ENCODE measurements at places on chromosomes 7 and 10.
A peak's percentile ranks its signal among the peaks of the same experiment; 100 is the strongest.

GRCh38 chr10:98465866-98466265 lies 19.1 kb upstream of the HPS1 start:
- no peak for DNase-seq

- no peak for DNase-seq
Observed at GRCh38 chr7:155349601-155350331, 52.1 kb downstream of the INSIG1 start.

GRCh38 chr7:46150721-46151120 lies 229.6 kb upstream of the IGFBP3 start:
- DNase-seq = no peak

- no peak for DNase-seq
Observed at GRCh38 chr10:97821308-97822038, 28.2 kb upstream of the GOLGA7B start.

DNA sequence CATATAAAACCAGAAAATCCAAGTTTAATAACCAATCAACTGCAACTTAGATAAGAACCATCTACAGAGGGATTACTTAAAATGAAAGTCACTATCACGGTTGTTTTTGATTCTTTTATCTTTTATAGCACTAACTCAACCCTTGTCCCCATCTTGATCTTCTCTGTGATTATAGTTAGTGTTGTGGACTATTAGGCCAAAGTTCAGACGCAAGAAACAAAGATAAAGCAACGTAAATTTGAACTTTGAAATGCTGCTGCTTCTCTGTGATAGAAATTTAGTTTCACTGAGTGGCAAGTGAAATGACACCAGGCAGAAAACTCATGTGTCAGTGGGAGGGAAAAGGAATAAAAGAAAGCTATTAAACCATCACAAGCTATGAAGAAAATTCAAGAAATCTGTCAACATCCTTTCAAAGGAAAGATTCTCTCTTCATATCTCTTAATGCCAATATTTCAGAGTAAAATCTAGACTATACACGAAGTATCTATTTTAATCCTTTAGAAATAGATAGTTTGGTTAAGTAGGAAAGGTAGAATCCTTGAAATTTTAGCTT lies 71.8 kb upstream of the MALRD1 start:
- no peak for DNase-seq

- DNase-seq = no peak
Observed at GRCh38 chr10:110544958-110545537, 22.4 kb upstream of the SMC3 start.

- DNase-seq = no peak
Observed at GRCh38 chr7:45220846-45221618, 63.4 kb downstream of the RAMP3 start.

DNA sequence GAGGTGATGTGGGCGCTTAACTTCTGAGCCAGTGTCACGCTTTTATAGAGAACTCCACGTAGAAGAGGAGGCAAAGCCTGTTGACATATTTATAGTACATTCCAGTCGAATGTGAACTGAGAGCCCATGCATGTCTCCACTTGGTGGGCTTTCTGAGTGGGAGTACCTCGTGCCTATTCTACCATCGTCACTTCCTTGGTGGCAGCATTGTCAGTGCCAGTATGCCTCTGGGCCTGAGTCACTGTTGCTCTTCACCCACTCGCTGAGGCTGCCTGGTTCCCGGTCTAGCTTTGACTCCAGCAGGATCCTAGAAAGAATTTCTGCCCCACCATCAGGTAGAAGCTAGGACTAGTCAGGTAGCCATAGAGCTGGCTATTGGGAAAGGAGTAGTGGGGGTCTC lies 30.0 kb upstream of the CDH23 start:
- DNase-seq = no peak

- no peak for DNase-seq
Observed at GRCh38 chr10:29784175-29784773, 149.5 kb upstream of the SVIL start.

DNA sequence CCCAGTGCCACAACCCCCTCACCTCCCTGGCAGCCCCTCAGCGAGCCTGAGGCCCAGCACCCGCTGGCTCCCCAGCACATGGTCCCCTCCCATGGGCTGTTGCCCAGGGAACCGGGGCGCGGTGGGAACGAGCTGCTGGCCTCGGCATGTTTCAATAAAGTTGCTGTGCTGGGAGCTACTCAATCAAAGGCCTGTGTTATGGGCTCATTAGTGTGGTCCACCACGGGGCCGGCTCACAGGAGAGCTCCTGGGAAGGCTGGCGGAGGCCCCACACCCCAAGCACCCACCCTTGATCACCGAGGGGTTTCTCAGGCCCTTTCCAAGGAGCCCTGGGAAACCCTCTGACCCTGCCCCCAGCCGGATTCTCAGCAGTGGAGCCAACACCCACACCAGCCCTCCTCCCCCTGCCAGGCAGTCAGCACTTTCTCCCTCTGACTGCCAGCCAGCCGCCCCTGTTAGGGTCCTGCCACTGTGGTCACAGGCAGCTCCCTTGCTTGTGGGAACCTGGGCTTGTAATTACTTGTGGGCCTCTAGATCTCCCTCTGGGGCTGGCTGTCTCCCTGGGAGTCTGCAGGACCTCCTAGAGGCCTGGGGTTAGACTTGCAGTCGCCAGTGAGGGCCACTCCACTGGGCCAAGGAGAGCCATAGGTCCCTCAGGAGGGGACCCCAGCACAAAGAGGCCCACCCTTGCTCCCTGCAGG lies 24.8 kb upstream of the TRIM8 start:
- no peak for DNase-seq

DNA sequence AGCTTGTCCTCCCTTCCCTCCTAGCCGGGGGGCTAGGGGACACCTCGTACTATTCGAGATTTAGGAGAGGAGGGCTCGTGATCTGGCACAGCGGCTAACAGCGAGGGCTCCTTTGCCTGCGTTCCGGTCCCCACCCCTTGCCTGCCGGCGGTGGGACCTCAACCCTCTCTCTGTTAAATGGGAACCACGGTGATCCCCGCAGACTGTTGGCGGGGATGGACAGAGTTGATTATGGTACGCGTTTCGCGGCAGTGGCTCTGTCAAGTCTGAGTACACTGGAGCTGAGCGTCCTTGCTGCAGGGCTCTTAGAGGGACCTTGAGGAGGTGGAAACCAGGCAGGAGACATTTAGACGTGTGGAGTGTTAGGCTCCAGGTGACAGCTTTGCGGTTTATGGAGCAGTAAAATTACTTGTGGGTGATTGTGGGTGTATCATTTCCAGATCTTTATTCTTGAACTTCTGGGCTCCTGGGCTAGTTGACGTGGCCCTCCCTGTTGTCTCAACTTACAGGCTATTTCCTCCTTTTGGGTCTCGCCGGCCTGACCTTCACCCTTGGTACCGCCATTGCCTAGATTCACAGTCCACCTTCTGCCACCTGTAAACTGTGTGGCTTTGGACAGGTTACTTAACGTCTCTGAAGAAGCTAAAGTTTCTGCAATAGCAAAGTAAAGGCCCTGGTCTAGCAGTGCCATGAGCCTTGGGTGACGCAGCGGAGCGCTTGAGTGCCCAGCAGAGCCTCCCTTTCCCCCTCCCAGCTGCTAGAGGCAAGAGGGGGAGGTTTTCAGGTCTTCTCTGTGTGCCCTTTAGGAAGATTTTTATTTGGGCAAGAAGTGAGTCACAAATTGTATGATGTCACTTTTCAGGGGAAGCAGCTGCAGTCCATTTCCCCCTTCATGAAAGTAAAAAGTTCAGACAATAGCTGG lies 739 bp downstream of the CASP7 start:
- peak; percentile 41 for DNase-seq

DNA sequence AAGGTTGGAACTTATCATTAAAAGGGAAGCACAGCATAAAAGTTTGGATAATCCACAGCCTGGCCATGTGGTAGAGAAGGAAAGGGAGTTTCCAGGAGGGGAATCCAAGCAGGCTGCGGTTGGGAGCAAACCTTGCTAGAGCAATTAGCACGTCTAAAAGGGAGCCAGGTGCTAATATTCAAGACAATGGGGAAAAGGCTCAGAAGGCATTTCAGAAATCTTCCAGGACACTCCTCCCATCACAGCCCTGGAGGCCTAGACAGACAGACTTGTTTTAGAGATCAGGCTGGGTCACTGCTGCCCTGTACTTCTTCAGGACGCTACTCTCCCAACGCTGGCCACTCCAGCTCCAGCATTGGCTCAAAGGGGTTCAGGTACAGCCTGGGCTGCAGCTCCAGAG lies 96.2 kb upstream of the KAT6B start:
- no peak for DNase-seq

DNA sequence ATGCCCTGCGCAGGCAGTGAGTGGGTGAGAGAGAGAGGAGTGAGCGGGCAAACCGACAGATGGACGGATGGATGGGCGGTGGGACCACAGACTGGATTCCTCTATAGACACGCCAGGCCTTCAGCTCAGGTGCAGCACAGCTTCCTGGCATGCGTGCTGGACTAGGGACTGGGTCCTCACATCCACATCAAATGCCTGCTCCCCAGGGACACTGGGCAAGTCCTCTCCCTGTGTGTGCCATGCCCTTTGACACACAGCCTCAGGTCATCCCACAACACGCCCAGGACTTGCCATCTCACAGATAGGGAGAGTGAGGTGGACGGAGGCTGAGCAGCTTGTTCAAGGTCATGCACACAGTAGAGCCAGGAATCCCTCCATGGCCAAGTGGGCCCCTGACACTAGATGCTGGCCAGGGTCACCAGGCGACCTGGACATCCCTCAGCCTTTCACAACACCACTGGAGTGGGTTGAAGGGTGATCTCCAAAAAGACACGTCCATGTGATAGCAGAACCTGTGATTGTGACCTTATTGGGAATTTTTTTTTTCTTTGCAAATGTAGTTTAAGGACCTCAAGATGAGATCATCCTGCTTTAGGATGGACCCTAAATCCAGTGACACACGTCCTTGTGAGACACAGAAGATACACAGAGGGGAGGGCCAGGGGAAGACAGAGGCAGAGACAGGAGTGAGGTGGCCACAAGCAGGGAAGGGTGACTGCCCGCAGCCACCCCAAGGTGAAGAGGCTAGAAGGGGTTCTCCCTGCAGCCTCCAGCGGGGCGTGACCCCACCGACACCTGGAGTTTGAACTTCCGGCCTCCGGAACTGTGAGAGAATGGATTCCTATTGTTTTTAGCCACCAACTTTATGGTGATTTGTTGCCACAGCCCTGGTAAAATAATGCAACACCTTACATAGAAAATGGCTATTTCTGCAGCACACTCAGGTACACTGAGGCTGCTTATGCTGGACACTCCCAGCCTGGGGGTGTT lies 155.0 kb upstream of the CHST15 start:
- no peak for DNase-seq

GRCh38 chr7:47807756-47808155 lies 140.5 kb downstream of the PKD1L1 start:
- DNase-seq = no peak

- no peak for DNase-seq
Observed at GRCh38 chr10:91891125-91892001, 17.9 kb downstream of the FGFBP3 start.

DNA sequence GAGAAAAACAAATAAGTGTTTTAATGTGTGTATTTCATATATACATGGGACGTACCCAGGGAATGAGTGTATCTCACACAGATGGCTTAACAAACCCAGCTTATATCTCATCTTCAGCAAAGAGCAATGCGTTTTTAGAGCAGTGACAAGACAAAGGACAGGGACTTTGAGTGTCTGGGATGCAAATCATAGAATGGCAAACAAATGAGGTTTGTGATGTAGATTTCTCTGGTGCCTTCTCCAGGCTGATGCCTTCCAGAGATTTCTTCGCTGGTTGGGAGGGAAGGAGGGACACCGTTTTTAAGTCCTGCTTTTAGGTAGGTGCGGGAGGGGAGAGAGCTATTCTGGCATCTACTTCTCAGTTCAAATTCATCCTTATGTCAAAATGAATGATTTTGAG lies 16.6 kb downstream of the LANCL2 start:
- DNase-seq = no peak

DNA sequence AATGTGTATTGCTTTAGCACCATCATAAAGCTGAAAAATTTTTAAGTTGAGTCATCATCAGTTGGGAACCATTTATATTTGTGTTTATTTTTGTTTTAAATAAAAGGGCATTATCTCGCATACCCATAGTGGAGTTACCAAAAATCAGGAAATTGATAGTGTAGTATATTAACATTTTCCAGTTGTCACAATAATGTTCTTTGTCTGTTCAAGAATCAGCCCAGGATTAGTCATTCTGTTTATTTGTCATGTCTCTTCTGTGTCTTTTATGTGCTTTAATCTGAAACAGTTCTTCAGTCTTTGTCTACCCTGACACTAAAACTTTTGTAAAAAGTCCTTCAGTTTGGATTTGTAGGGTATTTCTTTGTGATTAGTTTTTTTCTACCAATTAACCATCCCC lies 827.8 kb upstream of the ZWINT start:
- DNase-seq = no peak

- no peak for DNase-seq
Observed at GRCh38 chr10:120177330-120177729, 279.7 kb upstream of the PLPP4 start.

DNA sequence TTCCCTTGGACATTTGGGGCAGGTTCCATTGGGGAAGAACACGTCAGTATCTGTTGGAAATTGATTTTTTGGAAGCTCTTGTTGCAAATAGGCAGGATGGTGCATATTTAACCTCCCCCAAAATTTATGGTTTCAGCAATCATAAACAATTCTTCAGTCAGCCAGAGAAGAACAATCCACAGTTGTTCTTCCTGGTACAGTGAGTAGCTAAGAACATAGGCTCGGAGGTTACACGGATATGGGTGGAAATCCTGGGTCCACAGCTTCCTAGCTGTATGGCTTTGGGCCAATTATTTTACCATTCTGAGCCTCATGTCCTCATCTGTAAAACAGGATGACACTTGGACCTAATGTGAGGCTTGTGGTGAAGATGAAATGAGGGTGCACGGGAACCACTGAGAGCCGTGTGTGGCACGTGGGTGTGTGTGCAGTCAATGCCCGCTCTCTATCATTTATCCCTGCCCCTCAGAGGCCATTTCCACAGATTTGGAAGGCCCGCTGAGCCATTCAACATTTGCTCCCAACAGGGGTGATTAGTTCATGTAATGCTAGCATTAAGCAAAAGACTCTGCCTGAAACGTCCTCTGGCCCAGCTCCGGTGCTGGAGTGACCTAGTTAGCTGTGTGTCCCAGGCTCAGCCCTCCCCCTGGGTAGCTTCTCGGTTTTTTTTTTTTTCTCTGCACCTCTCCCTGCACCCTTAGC lies 9.7 kb downstream of the CAMK1D start:
- peak; percentile 19 for DNase-seq

DNA sequence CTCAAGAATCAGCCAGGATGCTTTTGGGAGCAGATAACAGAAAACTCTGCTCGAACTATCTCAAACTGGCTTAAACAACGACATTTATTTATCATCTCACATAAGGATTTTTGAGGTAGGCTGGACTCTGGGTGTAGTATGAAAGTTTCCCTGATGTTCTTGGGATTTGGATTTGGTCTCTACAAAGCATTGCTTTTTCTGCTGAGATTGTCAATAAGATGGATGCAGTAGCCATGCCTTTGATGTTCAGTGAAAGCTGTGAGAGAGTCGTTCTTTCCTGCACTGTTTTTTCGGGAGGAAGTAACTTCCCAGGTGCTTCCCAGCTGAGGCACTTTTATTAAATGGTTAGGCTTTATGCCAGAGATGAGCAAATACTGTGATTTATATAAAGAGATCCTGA lies 181.1 kb downstream of the PRKG1 start:
- DNase-seq = no peak

- peak; percentile 41 for DNase-seq
Observed at GRCh38 chr7:70776627-70777101, 355.3 kb upstream of the GALNT17 start.
